ENCODE measurements at places on chromosomes 7 and 10.

GRCh38 chr10:124559372-124560132 is 97.9 kb downstream of the LHPP start:
- no peak for DNase-seq

- no peak for DNase-seq
These were observed 44.2 kb upstream of the PTER start for GRCh38 chr10:16392531-16393069.

DNA sequence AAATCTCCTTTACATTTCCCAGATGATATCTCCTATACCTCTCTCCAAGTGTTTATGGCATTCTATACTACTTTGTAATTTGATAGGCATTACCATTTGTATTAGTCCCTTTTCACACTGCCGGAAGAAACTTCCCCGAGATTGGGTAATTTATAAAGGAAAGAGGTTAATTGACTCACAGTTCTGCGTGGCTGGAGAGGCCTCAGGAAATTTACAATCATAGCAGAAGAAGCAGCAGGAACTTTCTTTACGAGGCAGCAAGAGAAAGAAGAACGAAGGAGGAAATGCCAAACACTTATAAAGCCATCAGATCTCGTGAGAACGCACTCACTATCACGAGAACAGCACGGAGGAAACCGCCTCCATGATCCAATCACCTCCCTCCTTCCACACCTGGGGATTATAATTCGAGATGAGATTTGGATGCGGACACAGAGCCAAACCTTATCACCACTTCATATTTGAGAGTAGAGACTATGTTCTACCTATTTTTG is 1194.6 kb downstream of the SORCS1 start:
- no peak for DNase-seq

GRCh38 chr10:30759423-30759822 is 129.9 kb upstream of the LYZL2 start:
- no peak for DNase-seq

- DNase-seq, result no peak
These were observed 21.4 kb downstream of the OR6V1 start for GRCh38 chr7:143073556-143073955.
